ENCODE measurements at places on chromosomes 7 and 10. TPM values are rescaled to one million over a fixed set of nuclear protein-coding genes. Genes with fewer than 3 reads are reported as not detected.

- no peak for DNase-seq
Observed at GRCh38 chr10:25082276-25083204, 66.1 kb downstream of the THNSL1 start.

DNA sequence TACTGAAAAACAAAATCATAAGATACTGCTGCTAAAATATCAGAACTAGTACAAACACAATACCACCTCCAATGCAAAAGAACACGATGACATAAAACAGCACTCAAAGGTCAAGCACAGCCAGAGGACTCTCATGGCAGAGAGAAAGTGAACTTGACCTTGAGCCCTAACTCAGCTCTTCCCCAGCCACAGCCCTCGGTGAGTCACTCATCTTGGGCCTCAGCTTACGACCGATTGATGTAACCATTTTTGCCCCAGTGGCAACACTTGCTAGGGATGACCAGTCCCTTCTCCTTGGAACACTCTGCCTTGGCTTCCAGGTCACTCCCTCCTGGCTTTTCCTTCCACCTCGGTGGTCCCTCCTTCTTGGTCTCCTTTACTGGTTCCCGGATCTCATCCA, 77.8 kb downstream of the JAZF1 start:
- no peak for DNase-seq

- no peak for DNase-seq
Observed at GRCh38 chr10:100174699-100175677, 10.8 kb downstream of the ERLIN1 start.

Gene NEURL1
- not detected for total RNA-seq

Gene KIAA1549
- 2.8 TPM for total RNA-seq

Data from heart left ventricle (tissue), 16 donors.